Inflammatory macrophage treated with lipopolysaccharide for 1 hour (primary cell): ENCODE measurements at places on chromosomes 3 and 15.
A peak's percentile ranks its signal among the peaks of the same experiment; 100 is the strongest.

- DNase-seq: peak; percentile 54
These were observed 33.0 kb upstream of the TEX264 start for GRCh38 chr3:51637941-51638471.

- no peak for DNase-seq
These were observed 119.9 kb upstream of the FHIT start for GRCh38 chr3:61371123-61371522.

DNA sequence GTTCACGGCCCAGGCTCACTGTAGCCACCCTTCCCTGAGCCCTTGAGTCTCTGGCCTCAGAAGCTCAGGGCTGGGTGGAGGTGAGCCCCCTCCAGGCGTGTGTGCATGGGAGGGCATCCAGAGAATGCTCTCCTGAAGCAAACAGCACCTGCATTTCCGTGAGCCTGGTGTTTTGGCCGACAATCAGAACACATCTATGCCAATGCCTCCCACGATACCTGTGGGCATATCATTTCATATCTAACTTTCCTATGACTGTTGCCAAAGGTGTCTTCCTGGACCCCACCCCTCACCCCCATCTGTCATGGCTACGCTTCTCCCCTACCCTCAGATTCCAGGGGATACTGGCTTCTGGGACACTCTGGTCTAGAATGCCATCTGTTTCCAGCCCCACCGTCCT is 53.3 kb upstream of the RAB6B start:
- no peak for DNase-seq

DNA sequence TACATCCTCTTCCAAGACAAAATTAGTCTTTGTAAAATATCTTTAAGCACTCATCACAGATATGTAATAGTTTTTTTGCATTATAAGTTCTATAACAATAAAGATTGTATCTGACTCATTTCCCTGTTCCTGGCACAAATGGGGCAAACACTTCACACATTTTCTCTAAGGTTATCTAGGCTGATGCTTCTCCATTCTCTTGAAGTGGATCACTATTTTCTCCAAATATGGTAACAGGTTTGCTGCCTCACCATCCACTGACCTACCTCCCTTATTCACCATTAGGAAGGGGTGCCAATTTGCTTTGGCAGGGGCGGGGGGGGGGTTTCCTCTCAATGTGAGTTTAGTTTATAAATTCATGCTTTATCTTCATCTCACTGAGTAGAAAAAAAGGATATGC is 767.7 kb upstream of the LMCD1 start:
- DNase-seq: no peak
